ENCODE measurements at places on chromosomes 2 and 18.
A peak's percentile ranks its signal among the peaks of the same experiment; 100 is the strongest.

DNA sequence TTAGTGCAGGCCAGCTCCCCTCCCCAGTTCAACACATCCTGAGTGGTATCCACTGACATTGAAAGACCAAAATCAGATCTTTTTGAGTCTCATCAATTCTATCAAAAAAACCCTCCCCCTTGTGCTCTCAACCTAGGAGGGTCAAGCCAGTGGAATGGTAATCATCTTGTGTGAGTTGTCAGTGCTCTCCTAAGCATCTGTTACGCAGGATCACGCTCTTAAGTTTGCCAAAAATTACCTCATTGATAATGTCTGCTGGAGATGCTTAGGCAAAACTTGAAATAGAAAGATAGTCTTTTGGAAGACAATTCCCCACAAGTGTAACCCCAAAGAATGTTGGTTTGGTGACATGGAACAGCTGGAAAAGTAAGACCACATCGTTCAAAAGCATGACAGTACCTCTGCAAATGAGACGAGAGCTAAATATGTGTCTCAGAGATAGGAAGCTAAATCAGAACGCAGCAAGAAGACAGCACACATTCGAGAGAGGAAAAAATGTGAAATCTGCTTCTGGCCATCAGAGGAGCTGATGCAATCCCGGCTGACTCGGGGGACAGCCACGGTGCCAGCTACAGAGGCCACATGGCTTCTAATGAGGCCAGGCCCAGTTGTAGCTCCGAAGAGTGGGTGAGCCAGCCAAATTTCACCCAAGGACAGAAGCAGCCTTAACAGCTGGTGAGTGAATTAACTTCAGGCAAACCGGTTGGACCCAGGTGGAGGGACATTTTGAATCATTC, 753.9 kb downstream of the RNF144A start:
- peak; percentile 8 for DNase-seq

- DNase-seq, result no peak
These were observed 63.4 kb downstream of the THSD7B start for GRCh38 chr2:136828774-136829173.

GRCh38 chr2:109144271-109144670, 15.3 kb downstream of the SH3RF3 start:
- no peak for DNase-seq

GRCh38 chr18:67243799-67244587, 272.5 kb downstream of the DSEL start:
- no peak for DNase-seq

DNA sequence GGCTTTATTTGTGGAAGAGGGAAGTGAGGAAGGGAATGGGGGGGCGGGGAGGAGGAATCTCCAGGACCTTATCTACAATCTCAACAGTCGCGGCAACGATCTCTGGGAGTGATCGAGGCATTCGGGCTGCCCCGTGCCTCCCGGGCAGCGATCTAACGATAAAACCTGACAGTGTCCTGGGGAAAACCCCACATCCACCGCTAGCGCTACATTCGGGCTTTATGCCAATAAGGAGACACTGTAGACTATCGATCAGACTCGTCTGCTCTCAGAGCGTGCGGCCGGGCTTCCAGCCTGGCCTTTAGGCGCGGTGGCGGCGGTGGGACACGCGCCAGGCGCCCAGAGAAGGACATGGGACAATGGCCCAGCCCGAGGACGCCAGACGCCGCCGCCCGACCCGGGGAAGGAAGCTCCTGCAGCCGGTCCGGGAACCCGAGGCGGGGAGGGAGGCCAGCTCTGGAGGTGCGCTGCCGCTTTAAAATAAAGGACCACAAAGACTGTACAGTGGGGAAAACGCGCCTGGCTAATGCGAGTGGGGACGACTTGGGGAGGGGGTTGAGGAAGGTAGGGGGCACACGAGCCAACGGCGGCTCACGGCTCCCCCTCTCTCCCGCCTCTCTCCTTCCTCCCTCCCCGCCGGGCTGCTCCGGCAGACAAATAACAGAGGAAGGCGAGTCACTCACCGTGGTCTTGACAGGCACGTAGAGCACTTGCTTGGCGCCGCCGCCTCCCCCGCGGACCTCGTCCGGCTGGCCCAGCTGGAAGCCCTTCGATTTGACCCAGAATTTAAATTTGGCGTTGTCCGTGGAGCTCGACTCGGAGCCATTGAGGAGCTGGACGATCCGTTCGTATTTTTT, 2.2 kb downstream of the NOL4 start:
- no peak for DNase-seq

- DNase-seq, result no peak
These were observed 39.6 kb downstream of the REV1 start for GRCh38 chr2:99450199-99450598.

- DNase-seq, result no peak
These were observed 163.3 kb downstream of the KLHL29 start for GRCh38 chr2:23548143-23548769.

DNA sequence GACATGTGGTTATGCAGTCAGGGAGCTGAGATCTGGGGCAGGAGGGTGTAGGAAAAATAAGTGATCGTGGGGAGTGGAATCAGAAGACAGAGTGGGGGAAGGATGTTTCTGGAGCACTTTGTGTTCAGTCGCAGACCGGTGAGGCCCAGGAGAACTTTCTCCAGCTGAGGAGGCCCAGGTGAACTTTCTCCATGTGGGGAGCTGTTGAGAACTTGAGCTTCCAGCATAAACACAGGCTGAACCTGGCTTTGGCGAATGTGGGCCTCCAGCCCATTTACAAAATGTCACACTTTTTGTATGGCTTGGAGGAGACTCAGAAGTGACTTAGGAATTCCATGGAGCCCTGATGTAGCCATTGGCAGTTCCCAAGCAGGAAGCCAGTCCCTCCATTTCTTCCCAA, 108.5 kb downstream of the VAPA start:
- DNase-seq, result no peak

GRCh38 chr2:67451086-67451832, 54.1 kb downstream of the ETAA1 start:
- DNase-seq, result no peak

- DNase-seq, result no peak
These were observed 49.7 kb downstream of the SH3BP4 start for GRCh38 chr2:235001237-235002133.

- no peak for DNase-seq
These were observed 19.1 kb downstream of the SULT1C4 start for GRCh38 chr2:108396845-108397244.

DNA sequence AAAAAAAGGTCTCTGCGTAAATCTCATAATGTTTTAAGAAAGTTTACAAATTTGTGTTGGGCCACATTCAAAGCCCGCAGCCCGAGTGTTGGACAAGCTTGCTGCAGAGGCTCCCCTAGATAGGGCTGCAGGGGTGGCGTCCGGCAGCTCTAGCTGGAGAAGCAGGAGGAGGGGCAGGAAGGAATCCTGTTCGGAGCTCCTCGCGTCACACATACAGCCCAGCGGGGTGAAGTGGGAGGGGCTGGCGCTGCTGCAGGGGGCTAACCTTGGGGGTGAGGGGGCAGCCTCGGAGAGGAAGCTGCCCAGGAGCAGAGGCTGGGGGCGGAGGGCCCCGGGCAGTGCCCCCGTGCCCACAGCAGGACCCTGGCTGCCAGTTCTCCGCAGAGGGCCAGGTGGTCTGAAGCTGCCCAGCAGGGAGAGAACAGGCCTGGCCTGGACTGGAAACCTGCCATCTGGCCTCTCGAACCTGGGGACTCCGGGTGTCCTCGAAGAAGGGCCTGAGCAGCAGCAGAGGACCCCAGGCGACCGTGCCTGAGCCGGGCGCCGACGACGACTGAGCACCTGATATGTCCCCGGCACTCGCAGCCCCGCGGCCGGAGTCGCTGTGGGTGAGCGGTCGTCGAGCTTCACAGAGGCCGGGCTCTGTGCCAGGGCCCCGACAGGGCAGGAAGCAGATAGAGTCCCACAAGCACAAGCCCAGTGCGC, 2.6 kb upstream of the GPR35 start:
- DNase-seq, result peak; percentile 52

DNA sequence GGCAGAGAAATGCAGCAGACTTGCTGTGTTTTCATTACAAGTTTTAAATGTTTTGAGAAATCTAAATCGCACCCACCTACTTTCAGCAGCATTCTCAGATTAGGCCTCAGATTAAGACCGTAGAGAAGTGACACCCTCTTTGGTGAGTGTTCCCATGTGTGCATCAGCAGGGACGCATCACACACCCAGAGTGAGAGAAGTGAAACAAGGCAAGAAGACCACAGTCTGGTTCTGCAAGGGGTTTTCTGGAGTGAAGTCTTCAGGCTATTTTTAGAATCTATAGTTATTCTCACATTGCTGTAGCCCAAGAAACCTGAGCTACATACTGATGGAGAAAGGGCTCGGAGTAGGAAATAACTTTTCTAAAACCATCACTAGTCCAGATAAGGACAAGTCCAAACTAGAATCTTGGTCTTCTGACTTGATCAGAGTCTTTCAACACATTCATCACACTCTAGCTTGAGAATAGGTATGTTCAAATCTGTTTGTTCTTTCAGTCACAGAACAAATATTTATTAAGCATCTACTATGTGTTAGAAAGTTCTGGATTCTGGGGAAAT, 1216.6 kb upstream of the PIK3C3 start:
- DNase-seq, result no peak

DNA sequence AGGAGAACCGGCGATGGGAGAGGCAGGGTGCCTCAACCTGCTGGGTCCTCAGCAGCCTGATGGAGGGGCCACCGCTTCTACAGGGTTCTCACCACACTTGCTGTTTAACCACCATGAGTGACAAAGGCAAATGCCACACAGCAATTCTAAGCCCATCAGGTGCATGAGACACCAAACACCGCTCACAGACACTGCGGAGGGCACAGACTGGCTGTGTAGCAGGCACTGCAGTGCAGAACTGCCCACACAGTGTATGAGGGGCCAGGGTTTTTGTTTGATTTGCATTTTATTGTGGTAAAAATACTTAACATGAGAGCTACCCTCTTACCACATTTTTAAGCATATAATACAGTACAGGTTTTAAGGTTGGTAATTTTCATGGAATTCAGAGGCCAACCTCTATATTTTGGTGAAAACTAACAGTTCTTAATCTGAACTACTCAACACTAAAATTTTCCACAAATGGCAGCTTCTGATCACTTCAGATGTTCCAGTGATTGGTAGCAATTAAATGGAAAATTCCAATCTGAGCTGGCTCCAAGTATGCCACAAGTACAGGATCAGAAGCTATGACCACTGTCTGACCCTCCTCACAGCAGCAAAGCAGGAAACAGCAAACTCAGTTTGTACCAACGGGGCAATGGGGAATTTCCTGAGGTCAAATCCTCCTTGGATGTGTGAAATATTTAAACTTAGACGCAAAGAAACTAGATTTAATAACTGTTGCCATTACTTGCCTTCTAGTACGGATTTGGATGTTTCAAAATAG, 67.7 kb downstream of the FAM210A start:
- DNase-seq, result no peak

- no peak for DNase-seq
These were observed 70.1 kb upstream of the GRB14 start for GRCh38 chr2:164691346-164691887.

DNA sequence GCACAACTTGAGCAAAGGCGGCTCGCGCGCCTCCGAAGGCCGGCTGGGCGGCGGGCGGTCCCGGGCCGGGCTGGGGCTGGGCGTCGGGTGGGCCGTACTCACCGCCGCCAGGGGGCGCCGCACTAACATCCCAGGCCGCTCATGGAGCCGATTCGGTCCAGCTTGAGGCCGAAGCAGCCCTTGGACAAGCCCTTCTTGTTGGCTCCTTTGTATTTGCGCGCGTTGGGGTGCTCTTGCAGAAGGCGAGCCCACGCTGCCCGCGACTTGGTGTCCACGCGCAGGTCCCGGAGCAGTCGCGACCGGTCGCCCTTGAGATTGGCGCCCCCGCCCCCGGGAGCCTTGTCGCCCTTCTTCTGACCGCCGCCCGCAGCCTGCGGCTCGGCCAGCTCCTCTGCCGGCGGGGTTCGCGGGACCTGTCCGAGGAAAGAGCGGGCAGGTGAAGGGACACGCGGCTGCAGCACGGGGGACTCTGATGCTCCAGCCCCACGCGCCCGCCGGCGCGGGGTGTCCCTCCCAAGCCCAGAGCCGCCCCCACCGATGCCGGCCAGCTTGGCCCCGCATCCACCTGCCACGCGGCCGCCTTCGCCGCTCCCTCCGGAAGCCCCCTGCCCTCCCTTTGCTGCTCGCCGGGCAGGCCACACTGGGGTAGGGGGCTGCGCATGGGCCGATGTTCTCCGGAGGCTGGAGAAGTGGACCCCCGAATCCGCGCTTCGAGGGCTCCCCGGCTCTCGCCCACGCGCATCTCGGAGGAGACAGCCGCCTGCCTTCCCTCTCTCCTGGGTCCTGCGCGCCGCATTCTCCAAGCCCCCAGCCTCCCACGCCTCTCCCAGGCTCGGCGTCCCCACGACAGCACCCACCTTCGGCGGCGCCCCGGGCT, 655 bp downstream of the NPPC start:
- DNase-seq, result peak; percentile 57

DNA sequence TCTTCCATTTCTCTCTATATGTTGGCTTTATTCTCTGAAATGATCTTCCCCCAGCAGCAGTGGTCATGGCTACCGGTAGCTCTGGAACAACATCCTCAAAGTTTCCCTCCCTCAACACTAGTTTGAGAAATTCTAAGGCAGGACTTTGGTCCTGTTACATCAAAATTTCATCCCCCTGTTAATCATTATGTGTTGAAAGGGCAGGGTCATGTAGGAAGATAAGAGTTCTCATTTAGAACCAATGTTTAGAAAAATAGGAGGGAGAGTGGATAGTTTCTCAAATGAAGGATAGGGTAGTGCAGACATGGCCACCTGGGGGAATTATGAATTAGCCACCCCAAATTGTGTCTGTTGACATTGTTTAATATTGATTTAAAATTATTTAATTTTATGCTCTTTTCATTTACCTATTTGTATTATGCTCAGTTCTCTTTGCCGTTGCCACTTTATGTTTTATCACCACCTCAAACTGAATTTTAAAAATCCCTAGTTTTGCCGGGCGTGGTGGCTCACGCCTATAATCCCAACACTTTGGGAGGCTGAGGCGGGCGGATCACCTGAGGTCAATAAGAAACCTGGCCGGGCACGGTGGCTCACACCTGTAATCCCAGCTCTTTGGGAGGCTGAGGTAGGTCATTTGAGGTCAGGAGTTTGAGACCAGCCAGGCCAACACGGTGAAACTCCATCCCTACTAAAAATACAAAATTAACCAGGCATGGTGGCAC, 22.3 kb downstream of the EML4 start:
- DNase-seq, result no peak

- DNase-seq, result no peak
These were observed 5.9 kb downstream of the RIOK3 start for GRCh38 chr18:23458830-23459529.

DNA sequence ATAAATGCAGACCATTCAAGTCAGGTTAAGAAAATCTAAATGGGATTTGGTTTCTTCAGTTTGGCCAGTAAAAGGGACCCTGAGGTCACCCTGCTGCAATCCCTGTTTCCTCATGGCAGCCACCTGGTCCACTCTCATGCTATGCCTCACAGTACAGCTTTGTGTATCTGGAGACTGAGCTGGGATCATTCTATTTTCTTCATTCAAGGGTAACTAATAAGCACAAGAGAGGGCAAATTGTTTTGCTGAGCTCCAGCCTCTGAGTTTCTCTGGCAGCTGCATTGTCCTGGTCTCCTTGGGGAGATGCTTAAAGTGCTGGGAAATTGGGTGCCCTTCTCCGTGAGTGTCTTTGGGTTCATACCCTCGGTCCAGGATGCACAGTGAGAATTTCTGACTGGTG, 18.5 kb upstream of the BCL2L11 start:
- DNase-seq, result no peak
